Fibroblast of pulmonary artery (primary cell): ENCODE measurements at places on chromosomes 13 and 19.

DNA sequence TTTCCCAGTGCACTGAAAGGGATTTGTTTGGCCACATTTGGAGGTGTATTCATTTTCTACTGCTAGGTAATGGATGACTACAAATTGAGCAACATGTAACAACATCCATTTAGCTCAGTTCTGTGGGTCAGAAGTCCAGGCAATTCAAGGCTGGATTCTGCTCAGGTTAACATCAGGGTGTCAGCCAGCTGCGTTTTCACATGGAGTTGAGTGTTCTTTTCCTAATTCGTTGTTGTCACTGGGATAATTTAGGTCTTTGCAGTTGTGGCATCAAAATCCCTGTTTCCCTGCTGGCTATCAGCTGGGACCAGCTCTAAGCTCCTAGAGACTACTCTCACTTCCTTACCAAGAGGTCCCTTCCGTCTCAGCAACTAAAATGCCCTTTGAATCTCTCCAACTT is 25.4 kb downstream of the MIR17HG start:
- no peak for DNase-seq

DNA sequence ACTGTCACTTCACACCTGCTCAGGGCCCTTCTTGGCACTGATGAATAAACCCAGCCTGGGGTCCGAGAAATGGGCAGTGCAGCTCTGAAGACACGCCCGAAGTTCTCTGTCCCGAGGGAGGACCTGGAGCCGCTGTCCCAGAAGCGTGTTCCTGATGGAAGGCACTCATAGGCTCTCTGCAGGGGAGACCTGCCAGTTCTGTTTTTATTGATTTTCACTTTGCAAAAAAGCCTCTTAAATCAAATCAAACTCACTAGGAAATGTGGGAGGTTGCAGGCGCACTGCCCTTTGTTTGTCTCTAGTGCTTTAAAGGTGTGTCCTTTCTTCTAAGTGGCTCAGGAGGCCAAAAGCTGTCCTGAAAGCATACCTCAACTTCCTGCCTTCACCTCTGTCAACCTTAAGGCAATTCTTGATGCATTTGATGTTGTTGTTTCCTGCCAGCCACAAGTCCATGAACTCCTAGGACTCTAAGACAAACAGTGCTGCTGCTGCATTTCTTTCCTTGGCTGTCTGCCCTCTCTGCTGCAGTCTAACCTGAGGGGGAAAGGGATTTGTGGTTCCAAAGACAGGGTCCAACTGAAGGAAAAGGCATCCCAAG is 663.2 kb downstream of the UQCRFS1 start:
- no peak for DNase-seq

DNA sequence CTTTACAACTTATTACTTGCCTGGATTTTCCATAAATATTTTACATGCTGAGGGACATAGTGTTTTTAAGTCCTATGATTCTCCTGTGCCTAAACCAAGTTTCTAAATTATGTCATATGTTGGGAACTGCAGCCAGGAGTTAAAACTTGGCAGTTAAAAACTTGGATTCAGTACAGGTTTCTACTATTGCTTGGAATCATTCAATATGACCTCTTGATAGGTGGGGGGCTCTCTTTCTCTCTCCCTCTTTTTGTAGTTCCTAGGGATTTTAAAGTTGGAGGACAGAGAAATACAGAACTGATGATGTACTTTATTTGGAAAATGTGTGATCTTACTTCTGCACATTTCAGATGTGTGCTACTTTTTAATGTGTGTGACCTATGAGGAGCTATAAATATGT is 4.7 kb downstream of the CSNK1A1L start:
- DNase-seq = no peak

- no peak for DNase-seq
Observed at GRCh38 chr13:90443268-90443667, 904.2 kb upstream of the MIR17HG start.

DNA sequence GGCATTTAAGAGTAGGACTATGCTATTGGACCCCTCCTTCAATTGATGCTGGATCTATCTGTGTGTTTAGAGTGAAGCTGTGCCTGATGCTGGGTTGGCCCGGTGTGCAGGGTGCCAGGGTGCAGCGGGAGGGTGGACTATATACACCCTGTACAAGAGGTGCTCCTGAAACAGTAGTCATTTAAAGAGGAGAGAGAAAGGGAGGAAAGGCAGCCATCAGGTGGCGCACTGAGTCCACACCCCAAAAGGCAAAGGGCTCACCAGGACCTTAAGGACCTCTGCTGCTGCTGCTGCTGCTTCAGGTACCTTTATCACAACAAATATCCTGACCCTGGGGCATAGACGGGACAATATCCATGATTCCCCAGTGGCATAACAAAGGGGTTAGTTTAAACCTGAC is 39.4 kb downstream of the ZNF136 start:
- DNase-seq = no peak

DNA sequence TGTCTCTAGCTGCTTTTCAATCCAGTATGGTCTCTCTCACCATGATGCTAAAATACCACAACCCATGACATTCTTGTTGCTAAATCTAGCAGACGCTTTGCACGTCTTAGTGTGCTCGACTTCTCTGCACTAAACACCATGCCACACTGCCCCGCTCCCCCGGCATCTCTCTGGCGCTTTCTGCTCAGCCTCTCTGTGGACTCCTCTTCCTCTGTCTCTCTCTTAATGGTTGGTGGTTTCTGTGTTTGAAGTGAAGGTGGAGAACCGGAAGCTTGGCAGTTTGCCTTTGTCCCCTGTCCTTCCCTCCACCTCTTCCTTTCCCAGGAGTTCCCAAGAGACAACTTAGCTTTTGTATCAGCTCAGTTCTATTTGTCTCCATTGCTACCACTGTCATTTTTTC is 8.8 kb downstream of the ERCC5 start:
- DNase-seq = no peak

DNA sequence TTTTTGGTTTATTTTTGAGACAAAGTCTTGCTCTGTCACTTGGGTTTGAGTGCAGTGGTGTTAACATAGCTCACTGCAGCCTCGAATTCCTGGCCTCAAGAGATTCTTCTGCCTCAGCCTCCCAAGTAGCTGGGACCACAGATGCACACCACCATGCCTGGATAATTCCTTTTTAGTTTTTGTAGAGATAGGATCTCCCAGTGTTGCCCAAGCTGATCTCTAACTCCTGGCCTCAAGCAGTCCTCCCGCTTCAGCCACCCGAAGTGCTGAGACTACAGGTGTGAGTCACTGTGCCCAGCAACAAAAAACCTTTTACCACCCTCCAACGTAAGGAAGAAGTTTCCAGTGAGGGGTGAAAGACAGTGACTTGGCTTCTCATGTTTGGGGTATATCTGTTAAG is 81.1 kb upstream of the TSHZ3 start:
- DNase-seq = no peak

GRCh38 chr13:106139377-106139776 is 396.1 kb downstream of the EFNB2 start:
- no peak for DNase-seq

DNA sequence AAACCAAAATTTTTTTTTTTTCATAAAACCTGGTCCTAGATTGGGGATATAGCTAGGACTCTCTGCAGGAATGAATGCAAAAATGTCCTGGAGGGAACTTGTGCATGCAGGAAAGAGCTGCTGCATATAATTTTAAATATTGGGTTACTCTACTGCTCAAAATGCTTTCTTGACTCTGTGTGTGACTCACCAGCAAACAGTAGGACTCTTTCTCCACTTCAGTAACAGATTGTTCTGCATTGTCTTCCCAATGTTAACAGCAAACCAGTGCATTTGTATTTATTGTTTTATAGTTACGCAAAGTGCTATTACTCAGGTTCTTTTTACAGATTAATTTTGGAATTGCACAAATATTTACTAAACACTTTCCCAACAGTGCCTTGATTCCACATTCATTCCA is 163.7 kb upstream of the KL start:
- peak; percentile 40 for DNase-seq

GRCh38 chr19:44792281-44792680 is 14.6 kb downstream of the CBLC start:
- DNase-seq = no peak

DNA sequence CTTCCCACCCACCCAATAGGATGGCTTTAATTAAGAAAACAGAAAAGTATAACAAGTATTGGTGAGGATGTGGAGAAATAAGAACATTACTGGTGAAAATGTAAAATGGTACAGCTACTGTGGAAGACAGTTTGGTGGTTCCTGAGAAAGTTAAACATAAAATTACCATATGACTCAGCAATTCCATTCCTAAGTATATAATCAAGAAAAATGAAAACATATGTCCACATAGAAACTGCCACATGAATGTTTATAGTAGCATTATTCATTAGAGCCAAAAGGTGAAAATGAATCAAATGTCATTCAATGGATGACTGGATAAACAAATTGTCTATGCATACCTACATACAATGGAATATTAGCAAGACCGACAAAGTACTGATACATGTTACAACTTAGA is 16.9 kb downstream of the DZIP1 start:
- DNase-seq = peak; percentile 17

- DNase-seq = no peak
Observed at GRCh38 chr13:44220948-44221347, 152.7 kb upstream of the SERP2 start.

- peak; percentile 87 for DNase-seq
Observed at GRCh38 chr13:28636677-28637317, 22.1 kb upstream of the POMP start.

DNA sequence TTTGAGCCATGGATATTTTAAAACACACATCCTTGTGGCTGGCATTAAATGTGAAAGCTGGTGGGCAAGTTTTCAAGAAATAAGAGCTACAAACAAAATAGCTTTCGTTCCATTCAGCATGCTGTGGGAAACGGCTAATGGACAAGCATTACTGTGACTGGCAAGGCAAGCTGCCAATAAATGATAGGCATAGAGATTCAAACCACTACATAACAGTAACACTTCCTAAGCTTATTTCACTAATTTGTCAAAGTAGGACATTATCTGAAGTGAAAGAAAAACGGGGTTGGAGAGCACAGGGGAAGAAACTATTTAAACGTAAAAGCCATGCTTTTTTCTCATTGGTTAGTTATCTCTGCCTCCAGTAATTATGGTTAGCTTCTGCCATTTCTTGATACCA is 26.0 kb downstream of the OBI1 start:
- DNase-seq = no peak

- DNase-seq = no peak
Observed at GRCh38 chr19:58059671-58060078, 593 bp downstream of the ZNF135 start.

DNA sequence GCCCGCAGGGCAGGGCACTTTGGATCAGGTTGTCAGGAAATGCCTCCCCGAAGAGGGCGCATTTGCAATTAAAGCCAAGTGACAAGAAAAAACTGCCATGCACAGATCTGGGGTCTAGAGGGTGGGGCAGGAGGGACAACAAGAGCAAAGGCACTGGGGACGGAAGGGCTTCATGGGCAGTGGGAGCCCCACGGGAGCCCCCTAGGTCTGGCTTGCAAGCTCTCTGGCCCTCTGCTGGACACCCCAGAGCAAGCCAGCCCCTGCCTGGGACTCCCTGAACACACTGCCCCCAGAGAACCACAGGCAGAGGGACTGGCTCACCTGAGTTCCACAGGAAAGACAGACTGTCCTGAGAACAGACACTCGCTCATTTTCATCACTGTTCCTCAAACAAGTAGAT is 30.2 kb upstream of the C19orf12 start:
- no peak for DNase-seq

- no peak for DNase-seq
Observed at GRCh38 chr13:48118030-48118429, 23.1 kb upstream of the MED4 start.

DNA sequence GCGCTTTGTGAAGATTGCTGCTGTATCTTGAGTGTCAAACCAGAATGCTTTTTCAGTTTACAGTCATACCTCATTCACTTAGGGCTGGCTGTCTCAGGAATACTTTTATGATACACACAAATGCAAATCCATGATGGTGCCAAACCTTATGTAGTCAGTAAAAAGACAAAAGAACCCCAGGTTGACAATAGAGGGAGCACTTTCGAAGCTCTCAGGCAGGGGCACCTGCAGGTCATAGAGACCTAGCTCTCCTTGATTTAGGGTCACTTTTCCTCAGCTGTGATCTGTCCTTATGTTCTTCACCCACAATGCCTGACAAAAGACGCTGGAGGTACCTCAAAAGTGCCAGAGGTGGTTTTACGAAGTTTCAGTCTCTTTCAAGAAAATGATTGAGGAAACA is 172.2 kb downstream of the DNAJC15 start:
- DNase-seq = no peak

- no peak for DNase-seq
Observed at GRCh38 chr13:110471156-110471832, 90.2 kb downstream of the RAB20 start.

GRCh38 chr19:16470541-16470910 is 1.2 kb downstream of the EPS15L1 start:
- DNase-seq = no peak

DNA sequence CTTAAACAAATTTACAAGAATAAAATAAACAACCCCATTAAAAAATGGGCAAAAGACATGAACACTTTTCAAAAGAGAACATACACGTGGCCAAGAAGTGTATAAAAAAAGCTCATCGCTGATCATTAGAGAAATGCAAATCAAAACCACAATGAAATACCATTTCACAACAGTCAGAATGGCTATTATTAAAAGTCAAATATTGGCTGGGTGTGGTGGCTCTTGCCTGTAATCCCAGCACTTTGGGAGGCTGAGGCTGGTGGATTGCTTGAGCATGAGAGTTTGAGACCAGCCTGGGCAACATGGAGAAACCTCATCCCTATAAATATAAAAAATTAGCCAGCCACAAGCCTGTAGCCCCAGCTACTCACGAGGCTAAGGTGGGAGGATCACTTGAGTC is 89.9 kb downstream of the UBL3 start:
- DNase-seq = no peak

- no peak for DNase-seq
Observed at GRCh38 chr19:7505288-7505681, 10.6 kb upstream of the ZNF358 start.

GRCh38 chr19:54229146-54229545 is 6.3 kb upstream of the LILRB3 start:
- DNase-seq = no peak

- peak; percentile 77 for DNase-seq
Observed at GRCh38 chr13:26502826-26503225, 54.7 kb upstream of the WASF3 start.

- DNase-seq = no peak
Observed at GRCh38 chr19:30695171-30695875, 323.1 kb downstream of the ZNF536 start.

DNA sequence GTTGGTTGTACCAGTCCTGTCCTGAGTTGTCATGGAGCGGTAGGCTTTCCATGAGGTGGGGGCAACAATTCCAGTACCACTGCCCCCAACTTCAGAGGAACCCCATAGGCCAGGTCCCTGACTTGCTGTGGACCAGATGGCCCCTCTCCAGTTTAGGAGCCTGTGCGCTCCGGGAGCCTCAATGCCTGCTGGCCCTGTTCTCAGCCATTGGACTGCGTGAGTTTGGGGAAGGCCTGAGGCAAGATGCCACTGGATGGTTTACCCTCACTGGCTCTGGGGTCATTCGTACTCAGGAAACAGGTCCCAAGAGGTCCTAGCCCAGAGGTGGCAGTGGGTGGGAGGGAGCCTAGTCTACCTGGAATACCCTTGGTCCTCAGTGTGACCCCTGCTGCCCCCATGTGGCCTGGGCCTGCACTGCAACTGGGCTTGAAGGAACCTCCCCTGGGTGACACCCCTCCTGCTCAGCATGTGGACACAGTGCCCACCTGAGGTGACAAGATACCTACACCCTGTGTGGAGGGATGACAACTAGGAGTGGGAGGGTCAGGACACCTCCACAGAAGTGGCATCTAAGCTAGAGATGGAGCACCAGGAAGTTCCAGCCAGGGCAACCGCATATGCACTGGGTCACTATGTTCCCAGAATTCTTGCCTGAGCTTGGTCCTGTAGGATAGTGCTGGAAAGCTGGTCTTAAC is 6.0 kb upstream of the PRR19 start:
- DNase-seq = peak; percentile 66
